SIG-M5 (cell line): ENCODE measurements at places on chromosomes 13 and 19.
A peak's percentile ranks its signal among the peaks of the same experiment; 100 is the strongest.

DNA sequence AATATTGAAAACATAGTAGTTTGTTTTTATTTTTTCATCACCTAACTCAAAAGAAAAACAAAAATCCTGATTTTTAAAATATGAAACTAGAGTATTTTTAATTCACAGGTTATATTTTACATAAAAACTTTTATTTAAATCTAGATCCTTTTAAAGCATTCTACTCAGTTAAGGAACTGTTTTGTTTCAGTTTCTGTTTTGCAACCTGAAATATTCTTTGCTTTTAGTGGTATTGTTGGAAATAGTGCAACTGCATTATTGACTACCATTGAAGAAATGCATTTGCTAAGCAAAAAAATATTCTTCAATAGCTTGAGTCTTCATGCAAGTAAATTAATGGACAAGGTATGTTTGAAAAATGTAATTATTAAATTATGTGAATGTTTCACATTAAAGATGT, 43.8 kb downstream of the COG6 start:
- DNase-seq: no peak

DNA sequence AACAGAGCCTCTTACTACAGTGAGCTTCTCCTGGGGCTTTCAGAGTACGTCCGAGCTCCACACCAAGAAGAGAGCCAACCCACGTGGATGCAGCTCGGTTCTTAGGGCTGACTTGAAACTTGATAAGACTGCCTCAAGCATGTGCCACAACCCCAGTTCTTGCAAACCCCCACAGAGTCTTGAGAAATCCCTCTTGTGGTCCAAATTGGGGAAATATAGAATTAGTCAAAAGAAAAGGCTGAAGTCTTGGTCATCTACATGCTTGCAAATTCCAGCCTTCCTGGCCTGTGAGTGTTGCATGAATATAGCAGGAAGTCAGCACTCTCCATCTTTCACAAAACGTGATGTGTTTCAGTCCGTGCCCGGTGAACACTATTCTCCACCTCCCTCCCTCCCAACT, 95.2 kb downstream of the GGACT start:
- peak; percentile 12 for DNase-seq

GRCh38 chr19:23972161-23972560, 57.5 kb downstream of the ZNF726 start:
- no peak for DNase-seq

- DNase-seq: no peak
Measured at GRCh38 chr13:31311921-31312320, 112.1 kb downstream of the B3GLCT start.

DNA sequence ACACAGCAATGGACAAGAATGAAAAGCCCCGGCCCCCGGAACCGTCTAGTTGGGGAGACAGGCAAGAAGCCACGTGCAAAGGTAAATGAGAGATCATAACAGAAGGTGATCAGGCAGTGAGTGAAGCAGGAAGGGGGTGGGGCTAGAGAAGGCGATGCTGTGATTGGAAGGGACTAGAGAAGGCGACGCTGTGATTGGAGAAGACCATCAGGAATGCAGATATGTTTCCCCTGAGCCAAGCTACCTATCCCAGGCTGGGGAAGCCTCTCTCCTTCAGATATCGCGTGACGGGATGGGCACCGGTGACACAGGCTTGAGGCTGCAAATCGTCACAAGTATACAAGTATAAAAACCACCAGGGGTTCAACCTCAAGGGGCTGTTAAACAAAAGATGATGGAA, 21.8 kb downstream of the DCAF15 start:
- DNase-seq: no peak

DNA sequence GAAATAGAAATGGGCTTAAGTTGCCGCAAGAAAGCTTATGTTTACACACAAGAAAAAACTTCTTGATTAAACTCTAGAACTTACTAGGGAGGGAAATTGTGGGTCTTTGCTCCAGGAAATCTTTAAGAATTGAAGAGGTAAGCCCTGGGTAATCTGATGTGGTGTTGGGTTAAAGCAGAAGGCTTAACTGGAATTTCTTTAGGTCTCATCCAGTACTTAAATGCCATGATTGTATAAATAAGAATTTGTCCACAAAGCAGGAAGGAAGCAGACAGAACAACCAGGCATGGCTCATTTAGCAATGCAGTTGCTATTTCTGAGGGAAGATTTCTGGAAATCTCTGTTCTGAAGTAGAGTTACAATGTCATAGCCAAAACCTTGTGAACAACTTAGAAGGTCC, 360.4 kb downstream of the KLF5 start:
- no peak for DNase-seq

DNA sequence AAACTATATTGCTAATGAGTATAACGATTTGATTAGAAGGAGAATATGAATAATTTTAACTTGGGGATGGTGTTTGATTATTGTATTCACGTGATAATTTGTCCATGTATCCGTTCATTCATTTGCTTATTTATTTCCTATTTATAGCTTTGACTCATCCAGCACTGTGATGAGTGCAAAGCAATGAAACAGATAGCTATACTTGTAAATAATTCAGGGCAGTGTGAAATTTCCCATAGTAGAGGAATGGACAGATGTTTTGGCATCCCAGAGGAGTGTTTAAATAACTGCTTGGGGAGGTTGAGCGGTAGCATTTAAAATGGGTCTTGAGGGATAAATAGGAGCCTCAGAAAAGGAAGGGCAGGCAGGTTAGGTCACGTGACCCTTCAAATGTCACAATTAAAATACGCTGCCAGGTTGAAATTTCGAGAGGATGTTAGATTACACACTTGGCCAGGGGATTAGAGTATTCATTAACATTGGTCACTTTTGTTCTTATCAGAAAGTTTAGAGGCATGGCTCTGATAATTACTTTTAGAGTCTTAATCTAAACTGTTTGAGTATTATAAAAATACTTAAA, 14.7 kb downstream of the FGF9 start:
- no peak for DNase-seq

- no peak for DNase-seq
Measured at GRCh38 chr13:94712812-94713560, 641 bp upstream of the SOX21 start.

DNA sequence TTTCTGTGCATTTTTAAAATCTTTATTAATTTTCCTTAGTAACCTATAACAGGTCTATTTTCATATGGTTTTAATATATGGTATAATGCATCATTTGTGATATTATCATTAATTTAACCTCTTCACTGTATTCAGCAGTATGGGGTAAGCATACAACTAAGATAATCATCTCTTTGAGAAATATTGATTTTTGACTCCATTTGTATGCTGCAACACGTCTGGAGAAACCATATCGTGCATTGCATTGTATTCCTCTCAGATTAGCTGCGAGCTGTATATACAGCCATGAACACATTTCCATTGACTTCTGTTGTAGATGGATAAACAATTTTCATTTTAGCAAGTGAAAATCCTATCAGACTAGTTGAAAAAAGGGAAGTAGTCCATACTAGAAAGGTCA, 2275.8 kb upstream of the PCDH20 start:
- no peak for DNase-seq

- DNase-seq: no peak
Measured at GRCh38 chr19:33396701-33397535, 23.4 kb downstream of the CEBPG start.

DNA sequence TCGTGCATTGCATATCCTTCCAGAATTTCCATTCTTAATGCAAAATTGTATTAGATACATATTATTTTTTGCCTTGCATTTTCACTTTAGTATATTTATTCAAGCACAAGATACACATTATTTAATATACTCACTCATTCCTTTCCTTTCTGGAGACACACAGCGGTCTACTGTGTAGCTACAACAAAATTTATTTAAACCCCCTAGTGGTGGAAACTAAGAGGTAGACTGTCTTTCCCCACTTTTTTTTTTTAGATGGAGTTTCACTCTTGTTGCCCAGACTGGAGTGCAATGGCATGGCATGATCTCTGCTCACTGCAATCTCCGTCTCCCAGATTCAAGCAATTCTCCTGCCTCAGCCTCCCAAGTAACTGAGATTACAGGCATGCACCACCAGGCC, 2040.3 kb upstream of the PCDH20 start:
- no peak for DNase-seq

- no peak for DNase-seq
Measured at GRCh38 chr13:76245920-76246319, 609.8 kb downstream of the LMO7 start.

- no peak for DNase-seq
Measured at GRCh38 chr19:10226376-10227025, 4.6 kb downstream of the S1PR2 start.

DNA sequence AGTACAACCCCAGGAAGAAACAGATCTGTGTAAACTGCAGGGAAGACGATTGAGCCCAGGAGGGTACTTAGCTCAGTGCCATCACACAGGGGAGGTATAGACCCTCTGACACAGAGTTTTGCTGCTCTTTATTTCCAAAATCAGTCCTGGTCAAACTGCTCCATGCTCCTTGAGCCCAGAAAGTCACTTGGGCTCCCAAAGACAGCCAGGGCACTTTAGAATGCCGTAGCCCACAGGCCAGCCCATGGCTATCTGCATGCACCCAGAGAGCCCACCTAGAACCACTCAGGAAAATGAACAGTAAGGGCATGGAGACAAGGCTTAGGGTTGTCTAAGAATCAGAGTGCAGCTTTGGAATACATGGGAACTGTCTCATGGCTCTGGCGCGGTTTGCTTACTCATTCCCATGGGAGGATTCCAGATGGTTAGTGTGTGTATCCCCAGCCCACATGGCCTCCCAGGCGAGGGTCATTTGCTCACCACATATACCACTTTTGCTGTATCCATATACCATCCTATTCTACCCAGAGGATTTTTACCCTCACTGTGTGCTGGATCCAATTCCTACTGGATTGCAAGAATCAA, 14.7 kb upstream of the PDCD5 start:
- no peak for DNase-seq

GRCh38 chr13:83024955-83025594, 857.2 kb downstream of the SLITRK1 start:
- no peak for DNase-seq

GRCh38 chr13:72430923-72431322, 296.5 kb downstream of the MZT1 start:
- no peak for DNase-seq

GRCh38 chr13:112895521-112896465, 73.2 kb upstream of the MCF2L start:
- DNase-seq: no peak

DNA sequence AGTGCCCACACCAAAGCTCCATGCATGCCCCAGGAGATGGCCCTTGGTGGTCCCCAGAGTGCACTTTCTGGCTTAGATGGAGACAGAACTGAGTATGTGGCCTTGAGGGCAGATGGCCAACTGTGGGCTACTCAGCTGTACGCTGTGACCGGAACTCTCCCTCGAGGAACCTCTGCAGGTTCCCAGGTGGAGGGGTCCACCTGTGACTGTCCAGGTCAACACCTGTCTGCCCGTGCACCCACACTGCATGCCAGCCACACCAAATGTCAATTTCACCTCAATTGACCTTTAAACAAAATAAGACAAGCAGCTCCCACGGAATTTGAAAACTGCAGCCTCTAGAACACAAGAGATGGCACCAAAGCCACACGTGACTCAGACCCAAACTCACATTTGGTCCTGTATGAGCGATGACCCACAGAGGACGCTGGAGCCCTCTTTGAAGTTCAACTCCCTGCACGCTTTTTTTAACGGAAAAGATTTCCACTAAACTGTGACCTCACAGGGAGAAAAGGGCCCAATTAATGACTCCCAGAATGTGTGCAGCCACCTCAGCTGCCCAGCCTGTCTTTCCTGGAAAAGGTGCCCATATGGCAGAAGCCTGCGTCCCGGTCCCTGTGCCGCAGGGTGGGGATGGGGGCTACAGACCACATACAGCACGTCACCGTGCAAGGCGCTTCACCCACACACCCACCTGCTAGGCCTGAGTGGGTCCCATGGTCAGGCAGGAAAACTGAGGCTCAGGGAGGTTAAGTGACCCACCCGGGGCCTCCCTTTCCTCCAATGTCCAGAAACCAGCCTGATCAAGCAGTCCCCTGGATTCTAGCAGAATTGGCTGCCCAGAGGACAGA, 47.7 kb downstream of the KLF2 start:
- DNase-seq: no peak

DNA sequence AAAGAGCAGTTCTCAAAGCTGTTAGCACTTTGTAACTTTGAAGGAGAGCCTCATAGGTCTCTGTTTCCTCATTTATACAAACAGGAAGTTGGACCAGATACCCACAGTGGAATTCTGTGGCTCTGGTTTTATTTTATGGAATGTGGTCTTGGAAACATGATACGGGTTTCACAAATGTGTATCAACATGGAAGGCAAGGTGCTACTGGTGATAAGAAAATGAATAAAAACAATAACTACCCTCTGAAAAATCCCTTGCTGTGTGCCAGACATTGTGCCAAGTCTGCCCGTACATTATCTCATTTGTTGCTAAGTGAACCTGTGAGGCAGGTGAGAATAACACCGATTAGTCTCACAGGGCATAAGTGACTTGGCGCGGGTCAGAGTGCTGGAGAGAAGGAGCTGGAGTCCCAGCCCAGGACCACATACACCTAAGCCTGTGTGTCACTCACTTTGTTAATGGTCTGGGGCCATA, 45.0 kb upstream of the RNF113B start:
- DNase-seq: no peak

GRCh38 chr13:39766464-39767158, 111.1 kb downstream of the COG6 start:
- DNase-seq: no peak

- DNase-seq: peak; percentile 61
Measured at GRCh38 chr13:51549050-51549449, 35.2 kb upstream of the WDFY2 start.

GRCh38 chr19:13461536-13461935, 44.7 kb downstream of the CACNA1A start:
- no peak for DNase-seq

- DNase-seq: no peak
Measured at GRCh38 chr13:97226788-97227627, 4.9 kb downstream of the MBNL2 start.

GRCh38 chr13:21578748-21579147, 25.2 kb downstream of the MICU2 start:
- no peak for DNase-seq

DNA sequence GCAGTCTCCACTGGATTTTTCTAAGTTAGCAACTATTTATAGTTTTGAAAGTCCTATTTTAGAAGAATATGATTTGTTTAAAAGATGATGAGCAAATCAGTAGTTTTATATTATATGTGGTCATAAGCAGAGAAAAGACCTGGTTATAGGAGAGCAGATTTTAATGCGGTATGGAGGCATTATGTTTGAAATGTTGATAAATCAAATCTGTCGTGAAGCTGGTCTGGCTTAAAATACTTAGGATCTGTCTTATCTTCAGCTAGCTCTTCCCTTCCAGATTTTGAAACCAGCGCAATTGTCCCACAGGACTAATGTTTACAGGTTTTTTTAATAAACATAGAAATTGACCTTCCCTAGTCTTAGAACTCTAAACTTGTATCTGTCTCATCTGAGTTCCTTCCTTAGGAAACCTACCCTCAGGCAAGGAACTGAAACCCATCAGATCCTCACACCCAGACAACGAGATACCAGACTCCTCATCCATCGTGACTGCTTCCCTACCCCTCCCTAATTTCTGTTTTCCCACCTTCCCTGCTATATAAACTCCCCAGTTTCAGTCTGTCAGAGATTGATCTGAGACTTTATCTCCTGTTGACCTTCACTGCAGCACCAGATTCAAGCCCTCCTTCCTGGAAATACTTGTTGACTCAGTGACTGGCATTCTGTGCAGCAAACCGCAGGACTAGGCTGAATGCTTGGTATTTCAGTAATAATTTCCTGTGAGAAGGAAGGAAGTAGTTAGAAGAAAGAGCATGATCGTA, 37.8 kb upstream of the CXCL17 start:
- no peak for DNase-seq

- DNase-seq: peak; percentile 30
Measured at GRCh38 chr19:35204799-35205732, 23.5 kb downstream of the FAM187B start.
